ENCODE measurements at places on chromosomes 13 and 19.

DNA sequence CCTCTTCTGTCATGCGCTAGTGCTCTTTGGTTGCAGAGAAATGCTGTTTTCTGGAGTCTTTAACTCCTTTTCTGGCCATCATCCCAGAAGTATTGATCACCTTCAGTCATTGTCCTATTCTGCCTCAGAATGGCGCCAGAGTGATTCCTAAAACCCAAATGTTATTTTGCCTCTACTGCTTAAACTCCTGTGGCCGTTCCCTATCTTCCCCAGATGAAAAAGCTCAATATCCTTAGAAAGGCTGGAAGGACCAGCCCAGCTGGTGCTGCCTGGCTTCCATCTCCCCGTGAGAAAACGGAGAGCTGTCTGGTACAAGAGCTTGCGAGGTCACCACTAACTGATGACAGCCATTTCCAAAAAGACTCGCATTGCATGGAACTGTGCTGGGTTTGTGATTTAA lies 179.1 kb downstream of the RBM26 start:
- no peak for DNase-seq

DNA sequence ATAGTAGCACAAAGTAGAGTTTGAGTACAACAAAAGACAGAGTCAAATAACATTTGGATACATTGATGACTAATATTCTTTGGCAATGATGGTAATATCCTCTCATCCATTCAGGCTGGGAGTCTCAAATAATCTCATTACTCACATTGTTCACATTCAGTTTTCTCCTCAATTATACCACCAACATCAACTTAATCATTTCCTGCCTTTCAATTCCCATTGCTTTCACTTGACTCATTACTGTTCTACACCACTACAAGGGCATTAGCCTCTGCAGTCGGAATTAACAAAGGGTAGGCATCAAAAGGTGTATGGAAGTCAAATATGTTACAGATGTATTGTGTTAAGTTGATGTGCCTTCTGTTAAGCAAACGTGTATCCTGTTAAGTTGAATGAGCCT lies 518.4 kb upstream of the SLITRK1 start:
- DNase-seq = peak; percentile 86

DNA sequence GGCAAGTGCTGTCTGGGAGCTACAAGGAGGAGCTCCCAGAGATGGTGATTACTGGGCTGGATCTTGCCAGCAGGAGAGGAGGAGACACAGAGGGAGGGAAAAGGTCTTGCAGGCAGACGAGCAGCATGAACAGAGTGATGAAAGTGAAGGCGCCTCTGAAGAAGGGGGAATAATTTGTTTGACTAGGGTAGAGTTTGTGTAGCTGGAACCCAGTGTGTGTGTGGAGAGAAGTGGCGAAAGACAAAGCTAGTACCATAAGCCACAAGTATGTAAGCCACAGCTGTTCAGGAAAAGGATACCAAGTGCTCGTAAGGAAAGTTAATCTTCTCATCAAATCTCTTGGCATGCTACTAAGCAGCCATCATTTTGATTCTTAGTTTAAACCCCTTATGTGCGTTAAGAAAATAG lies 5.4 kb downstream of the FLT1 start:
- DNase-seq = no peak

DNA sequence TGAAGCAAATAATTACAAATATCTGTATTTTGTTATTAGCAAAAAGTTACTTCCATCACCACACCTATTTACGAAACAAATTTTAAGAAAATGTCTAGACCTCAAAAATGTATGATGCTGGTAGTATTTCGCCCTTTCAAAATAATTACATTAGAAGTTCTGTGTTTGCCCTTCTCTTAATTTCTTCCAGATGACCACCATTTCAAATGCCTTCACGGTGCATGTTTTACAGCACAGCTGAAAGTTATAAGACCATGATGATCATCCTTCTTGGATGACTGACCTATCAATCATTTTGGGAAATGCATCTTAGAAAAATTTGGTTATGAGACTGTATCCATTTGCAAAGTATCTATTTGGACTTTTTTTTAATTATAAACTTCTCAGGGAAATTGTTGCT lies 390.8 kb downstream of the SLITRK6 start:
- DNase-seq = no peak

- no peak for DNase-seq
These were observed 8.7 kb downstream of the ZNF71 start for GRCh38 chr19:56603829-56604228.

GRCh38 chr19:39038098-39038497 lies 5.7 kb upstream of the FBXO27 start:
- DNase-seq = peak; percentile 50

GRCh38 chr19:5292822-5293611 lies 47.6 kb downstream of the PTPRS start:
- peak; percentile 70 for DNase-seq

- DNase-seq = no peak
These were observed 26.8 kb downstream of the SKA3 start for GRCh38 chr13:21149568-21149967.

GRCh38 chr13:21703846-21704245 lies 33.0 kb downstream of the FGF9 start:
- DNase-seq = no peak

GRCh38 chr13:27917121-27917947 lies 2.5 kb upstream of the PDX1 start:
- DNase-seq = no peak

- DNase-seq = no peak
These were observed 10.4 kb downstream of the IGFLR1 start for GRCh38 chr19:35731779-35732405.

- no peak for DNase-seq
These were observed 27.2 kb upstream of the CCNP start for GRCh38 chr19:40253611-40254092.

DNA sequence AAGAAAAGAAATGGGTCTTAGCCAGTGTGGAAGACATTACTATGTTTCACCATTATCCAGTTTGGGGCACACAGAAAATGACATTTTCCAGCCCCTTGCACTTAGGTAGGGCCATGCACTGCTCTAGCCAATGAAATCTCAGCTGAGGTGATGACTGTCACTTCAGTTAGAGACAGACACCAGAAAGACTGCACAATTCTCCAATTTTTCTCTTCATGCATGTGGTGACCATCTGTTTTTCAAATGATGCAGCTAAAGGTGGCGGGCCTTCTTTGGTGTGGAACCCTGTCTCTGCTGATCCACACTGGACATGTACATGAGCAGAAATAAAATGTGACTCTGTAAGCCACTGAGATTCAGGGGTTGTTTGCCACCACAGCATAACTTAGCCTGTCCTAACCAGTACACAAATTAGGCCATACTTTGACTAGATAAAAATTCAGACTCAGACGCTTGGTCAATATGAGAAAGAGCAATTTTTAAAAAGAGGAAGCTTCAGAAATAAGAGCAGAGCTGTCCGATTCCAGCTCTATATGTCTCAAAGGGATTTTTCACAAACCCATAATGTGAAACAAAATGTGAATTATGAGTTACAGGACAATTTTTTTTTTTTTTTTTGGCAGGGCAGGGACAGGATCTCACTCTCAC lies 6.7 kb downstream of the ZNF565 start:
- DNase-seq = no peak

DNA sequence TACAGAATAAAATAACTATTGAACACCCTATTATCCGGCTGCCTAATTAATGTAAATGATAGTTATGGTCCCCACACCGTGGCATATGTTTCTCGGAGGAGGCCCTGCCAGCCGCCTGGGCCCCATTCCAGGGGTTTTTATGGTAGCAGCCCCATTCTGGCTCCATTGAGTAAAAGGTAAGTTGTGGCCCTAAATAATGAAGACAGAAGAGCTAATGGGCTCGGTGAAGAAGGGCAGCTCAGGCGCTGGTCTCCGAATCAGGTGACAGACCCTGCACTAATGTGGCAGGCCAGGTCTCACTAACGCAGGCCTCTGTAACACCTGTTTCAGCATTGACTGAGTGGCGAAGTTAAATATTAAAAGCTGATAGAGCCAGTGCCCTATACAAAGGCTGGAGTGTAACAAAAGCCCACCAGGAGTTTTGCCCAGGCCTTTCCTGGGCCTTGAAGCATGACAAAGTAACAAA lies 19.1 kb downstream of the POP4 start:
- no peak for DNase-seq

- DNase-seq = no peak
These were observed 91.0 kb downstream of the COL4A1 start for GRCh38 chr13:110216006-110216397.

GRCh38 chr19:39236527-39236926 lies 8.3 kb downstream of the IFNL3 start:
- DNase-seq = no peak

- peak; percentile 92 for DNase-seq
These were observed 763.1 kb upstream of the SLITRK1 start for GRCh38 chr13:84645196-84646012.

GRCh38 chr13:48370815-48371214 lies 42.1 kb downstream of the LPAR6 start:
- DNase-seq = no peak

DNA sequence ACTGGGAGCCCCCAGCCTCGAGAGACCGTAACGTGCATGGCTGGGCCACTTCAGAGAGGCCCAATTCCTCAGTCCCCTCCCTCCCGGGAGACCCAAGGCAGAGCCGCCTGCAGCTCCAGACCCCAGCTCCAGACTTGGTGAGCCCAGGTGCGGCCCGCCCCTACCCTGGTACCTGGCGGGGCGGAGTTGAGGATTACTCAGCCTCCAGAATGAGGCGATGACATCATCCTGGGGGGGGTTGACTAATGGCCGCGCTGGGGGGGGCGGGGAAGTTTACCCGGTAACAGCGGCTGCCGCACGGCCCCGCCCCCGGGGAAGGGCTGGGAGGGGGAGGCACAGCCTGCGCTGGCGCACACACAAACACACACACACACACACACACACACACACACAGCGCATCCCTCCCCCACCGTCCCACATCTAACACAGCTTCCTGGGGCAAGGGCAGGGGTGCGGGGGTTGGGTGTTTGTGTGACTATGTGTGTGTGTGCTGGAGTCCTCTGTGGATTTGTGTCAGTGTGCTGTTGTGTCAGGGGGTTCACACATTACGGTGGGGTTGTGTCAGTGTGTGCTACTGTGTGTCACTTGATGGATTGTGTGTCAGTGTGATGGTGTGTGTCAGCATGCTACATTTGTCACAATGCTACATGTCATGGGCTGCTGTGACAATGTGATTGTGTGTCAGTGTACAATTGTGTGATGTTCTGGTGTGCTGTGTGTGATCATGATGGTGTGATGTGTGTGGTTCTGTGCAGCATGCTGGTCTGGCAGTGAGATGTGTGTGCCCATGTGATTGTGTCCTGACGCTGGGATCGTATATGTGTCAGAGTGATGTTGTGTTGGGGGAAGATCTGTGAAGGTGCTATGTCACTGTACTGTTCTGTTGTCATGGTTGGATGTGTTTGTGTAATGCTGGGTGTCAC lies 10.3 kb upstream of the BBC3 start:
- peak; percentile 72 for DNase-seq

DNA sequence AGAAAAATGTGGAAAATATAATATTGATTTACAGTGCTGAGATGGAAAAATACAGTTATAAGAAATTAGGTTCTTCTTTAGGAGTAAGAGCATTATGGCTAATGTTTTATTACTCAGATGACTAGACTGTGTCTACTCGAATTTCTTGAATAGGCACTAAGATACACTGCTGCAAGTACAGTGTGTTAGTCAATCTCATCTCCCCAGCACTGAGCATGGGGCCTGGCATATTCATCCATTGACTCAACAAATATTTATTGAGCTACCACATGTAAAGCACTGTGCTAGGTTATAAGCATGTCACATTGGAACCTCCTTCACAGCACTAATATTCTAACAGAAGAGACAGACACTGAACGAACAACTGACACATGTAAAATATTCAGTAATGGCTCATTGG lies 242.5 kb upstream of the GPC6 start:
- no peak for DNase-seq

- no peak for DNase-seq
These were observed 403.1 kb downstream of the SPRY2 start for GRCh38 chr13:79937771-79938216.

DNA sequence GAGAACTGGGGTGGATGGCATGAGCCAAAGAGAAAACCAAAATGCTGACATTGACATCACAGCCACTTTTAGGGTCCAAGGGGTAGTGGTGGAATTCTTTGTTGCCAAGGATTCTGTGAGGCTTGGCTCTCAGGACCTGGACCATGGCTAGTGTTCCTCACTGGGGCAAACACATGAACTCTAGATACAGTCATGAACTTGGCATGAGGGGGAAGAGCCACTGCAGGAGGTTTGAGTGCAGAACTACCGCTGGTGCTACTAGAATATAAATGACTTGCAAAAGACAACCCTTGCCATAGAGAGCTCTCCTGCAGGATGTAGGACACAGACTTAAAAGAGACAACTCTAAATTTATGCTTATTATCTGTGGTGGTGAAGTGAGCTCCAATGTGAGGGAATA lies 29.8 kb upstream of the FRY start:
- no peak for DNase-seq

DNA sequence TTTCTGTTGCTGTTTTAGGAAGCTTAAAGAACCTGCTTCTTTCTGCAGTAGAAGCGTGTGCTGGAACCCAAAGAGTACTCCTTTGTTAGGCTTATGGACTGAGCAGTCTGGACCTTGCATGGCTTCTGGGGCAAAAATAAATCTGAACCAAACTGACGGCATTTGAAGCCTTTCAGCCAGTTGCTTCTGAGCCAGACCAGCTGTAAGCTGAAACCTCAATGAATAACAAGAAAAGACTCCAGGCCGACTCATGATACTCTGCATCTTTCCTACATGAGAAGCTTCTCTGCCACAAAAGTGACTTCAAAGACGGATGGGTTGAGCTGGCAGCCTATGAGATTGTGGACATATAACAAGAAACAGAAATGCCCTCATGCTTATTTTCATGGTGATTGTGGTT lies 103.1 kb downstream of the TNFRSF19 start:
- DNase-seq = peak; percentile 95

- DNase-seq = no peak
These were observed 4.6 kb upstream of the DNM2 start for GRCh38 chr19:10713317-10713716.

DNA sequence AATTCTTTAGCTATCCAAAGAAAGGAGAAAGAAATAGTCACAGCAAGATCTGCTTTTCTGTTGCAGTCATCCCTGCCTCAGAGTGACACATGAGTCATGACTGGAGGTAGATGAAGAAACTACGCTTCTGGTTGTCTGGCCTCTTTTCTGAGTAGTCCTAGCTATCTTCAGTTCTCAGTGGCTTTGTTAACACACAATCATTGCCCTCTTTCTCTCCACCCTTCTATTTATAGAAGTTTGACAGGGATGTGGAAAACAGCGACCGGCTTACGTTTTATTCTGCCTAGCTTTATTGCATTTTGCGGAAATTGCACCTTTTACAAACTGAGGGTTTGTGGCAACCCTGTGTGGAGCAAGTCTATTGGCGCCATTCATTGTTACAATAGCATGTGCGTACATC lies 26.7 kb downstream of the SPATA13 start:
- DNase-seq = peak; percentile 15

Data from fibroblast of the aortic adventitia (primary cell).